ENCODE measurements at places on chromosomes 5 and 9.

GRCh38 chr9:134641990-134642384, 384 bp downstream of the COL5A1 start:
- DNase-seq = no peak

- DNase-seq = peak; percentile 95
Observed at GRCh38 chr9:84371737-84372136, 31.2 kb upstream of the SLC28A3 start.

DNA sequence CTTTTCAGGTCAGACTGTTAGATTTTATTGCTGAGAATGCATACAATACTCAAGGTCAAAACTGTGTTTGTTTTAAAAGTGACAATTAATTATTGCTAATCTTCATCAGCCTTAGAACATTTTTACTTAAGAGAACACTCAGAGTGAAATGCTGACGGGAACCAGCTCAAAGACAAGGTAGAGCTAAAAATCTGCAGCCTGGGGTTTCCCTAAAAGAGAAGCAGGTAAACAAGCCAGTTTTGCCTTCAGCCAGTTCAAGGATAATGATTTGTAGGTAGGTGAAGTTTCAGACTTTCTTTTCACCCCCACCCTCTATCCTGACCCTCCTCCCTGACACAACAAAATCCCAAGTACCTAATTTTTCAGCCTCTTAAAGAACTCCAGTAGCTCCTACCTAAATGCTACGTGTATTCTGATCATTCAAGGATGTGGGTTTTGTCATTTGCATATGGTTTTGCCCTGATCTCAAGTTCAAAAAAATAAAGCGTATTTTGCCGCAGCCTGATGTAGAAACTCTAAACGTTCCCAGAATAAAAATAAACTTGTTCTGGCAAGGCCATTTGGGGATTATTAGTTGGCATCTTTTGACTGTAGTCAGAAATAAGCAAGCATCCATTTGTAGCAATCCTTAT, 407.2 kb downstream of the EFNA5 start:
- DNase-seq = no peak

DNA sequence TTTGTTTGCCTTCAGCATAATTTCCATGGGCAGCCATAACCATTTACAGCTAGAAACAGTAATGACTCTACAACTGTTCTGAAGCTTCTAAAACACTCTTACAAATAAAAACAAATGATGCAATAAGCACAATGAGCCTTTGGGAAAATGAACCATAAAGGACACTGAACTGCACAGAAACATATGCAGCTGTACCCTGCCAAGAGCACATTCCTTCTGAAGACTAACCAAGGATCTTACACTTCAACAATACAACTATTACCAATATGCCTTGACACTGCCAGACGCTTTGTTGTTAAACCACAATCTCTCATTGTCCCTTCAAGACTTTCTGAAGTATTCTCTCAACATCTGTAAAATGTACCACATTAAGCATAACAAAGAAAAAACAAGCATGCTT, 104.2 kb upstream of the HMHB1 start:
- DNase-seq = peak; percentile 69

GRCh38 chr5:133323494-133324457, 272.0 kb downstream of the HSPA4 start:
- no peak for DNase-seq

GRCh38 chr9:12604164-12604821, 88.9 kb upstream of the TYRP1 start:
- DNase-seq = peak; percentile 14

GRCh38 chr9:93288891-93289883, 105.2 kb downstream of the WNK2 start:
- no peak for DNase-seq

GRCh38 chr9:99801775-99802174, 19.9 kb upstream of the NR4A3 start:
- no peak for DNase-seq

- DNase-seq = no peak
Observed at GRCh38 chr9:126411948-126412284, 85.3 kb downstream of the MVB12B start.

GRCh38 chr5:175447571-175447970, 3.6 kb upstream of the DRD1 start:
- no peak for DNase-seq

DNA sequence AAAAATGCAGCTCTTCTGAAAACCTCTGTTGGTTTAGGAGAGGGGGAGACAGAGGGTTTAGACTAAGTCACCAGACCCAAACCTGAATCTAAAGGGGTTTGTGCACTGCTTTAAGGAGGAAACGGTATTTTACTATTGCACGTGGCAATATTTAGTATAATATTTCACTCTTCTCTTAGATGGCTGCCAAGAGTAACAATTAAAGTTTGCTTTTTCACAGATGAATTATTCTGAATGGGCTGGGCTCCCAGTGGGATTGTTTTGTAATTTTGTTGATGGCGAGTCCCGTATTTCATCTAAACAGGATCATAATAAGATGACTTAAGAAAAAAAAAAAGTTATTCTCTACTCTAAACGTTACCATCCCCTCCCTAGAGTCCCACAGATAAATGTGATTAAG, 245.4 kb downstream of the PCSK5 start:
- peak; percentile 18 for DNase-seq

DNA sequence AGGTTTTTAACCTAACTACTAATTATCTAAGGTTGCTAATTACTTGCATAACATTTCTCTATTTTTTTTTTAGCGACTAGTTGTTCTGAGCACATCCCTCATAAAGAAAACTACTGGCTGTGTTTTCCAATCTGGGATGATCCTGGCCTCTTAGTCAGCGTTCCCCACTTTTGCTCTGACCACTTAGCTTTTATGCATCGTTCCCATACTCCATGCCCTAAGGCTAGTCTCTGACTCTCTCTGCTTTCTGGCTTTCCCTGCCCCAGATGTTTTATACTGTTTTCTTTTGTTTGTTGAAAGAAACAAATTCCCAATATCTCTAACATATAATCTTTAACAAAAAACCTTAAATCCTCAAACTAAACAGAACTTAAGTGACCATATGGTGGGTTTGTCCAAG, 217.9 kb downstream of the SPATA31D1 start:
- no peak for DNase-seq

DNA sequence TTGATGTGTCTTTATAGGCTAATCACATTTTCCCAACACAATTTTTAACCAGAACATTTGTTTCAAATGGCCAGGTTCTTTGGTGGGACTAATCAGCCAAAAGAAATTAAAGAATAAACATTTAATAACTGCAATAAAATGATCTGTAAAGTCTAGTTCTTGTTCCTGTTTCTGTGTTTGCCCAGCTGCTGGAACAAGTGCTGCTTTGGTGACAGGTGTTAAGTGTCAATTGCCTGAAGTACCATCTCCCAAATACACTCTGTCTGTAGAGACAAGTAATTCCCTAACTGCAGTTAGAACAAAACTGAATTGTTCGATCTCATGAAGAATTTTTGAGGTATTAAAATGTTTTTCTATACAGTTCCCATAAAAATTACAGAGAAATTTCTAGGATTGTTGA, 402.3 kb upstream of the CHD1 start:
- no peak for DNase-seq

GRCh38 chr5:61298580-61298979, 33.5 kb upstream of the ZSWIM6 start:
- DNase-seq = no peak

DNA sequence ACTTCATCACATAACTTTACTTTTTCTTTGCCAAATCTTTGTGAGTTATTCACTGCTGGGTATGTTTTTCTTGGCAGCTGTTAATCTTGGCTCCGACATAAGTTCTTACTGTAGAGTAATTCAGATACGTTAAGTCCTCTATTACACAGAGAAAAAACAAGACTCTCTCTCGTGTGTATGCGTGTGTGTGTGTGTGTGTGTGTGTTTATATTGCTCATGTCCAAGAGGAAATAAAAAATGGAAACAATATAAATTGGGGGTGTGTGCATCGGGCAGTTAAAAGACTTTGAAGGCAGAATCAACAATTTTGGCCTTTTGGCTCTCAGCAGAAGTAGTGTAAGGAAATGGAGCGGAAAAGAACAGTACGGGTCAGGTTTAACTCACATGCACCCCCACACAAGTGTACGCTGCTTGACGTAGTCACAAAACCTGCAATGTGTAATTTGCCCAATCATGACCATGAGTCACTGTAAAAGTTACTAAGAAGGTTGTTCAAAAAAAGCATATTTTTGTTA, 67.2 kb upstream of the IFNE start:
- DNase-seq = peak; percentile 99

- DNase-seq = peak; percentile 91
Observed at GRCh38 chr5:158943057-158943456, 156.7 kb downstream of the EBF1 start.

- DNase-seq = no peak
Observed at GRCh38 chr5:176660530-176660859, 13.2 kb downstream of the TSPAN17 start.

GRCh38 chr9:132487351-132487791, 77.4 kb downstream of the CFAP77 start:
- no peak for DNase-seq

DNA sequence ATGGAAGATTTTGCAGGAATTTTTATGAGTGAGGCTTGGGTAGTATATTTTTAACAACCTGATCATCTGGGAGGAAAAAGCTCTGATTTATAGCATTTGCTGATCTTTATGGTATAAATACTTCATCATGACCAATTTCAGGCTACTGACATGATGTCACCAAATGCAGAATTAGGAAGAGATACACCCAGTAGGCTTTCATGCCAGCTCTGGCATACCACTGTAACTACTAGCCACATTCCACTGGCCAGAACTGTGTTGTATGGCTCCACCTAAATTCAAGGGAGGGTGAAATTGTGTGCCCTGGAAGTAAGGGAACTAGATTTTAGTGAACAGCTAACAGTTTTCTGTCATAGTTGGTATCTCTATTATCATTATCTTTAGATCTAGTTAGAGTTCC, 17.6 kb downstream of the AP3S1 start:
- DNase-seq = peak; percentile 65

DNA sequence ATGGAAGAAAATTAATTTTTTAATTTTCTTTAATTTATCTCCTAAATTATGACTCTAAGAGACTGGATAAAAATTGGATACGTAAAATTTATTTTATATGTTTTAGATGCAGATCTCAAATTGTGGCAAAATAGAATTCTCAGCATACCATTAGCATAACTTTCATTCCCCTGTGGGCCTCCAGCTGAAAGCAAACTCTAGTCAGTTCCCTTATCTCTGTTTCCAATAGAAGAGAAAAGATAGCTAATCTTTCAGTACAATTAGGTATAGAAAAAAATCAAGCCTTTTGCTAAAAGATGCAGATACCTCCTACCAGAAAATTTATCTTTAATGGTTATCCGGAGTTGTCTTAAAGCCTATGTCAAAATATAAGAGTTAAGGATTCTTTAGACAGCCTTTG, 1530.6 kb downstream of the EFNA5 start:
- DNase-seq = peak; percentile 51

- DNase-seq = peak; percentile 1
Observed at GRCh38 chr5:175059687-175060211, 335.4 kb downstream of the MSX2 start.

- peak; percentile 51 for DNase-seq
Observed at GRCh38 chr5:38724301-38725030, 121.3 kb upstream of the OSMR start.

GRCh38 chr5:61811052-61811451, 479.0 kb downstream of the ZSWIM6 start:
- no peak for DNase-seq

DNA sequence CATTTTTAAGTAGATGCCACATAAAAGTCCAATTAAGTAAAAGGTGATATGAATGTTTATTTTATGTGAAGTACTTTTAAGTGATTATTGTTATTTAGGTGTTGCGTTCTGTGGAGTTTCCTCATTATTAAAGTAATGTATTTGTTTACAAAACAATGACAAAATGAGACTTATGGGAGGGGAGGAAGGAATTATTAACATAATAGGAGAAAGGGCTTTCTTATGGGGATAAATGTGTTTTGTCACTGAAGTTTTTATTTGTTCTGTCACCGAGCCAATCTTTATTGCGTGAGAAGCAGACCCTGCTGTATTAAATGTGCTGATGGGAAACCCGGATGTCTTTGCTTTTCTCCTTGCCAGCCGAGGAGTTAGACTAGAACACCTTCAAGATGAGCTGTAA, 44.5 kb downstream of the TRIO start:
- DNase-seq = no peak

DNA sequence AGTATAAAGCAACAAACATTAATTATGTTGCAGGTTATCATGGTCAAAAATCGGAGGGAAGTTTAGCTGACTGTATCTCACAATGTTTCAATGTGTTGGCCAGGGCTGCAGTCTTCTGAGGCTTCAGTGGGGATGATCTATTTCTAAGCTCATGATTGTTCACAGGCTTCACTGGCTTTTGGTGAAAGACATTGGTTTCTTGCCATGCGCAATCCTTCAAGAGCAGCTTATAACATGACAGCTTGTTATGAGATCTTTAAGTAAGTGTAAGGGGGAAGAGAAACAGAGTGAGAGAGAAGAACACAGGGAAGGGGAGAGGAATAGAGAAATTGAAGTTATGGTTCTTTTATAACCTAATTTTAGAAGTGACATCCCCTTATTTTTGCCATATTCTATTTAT, 385.9 kb upstream of the CHD1 start:
- no peak for DNase-seq

DNA sequence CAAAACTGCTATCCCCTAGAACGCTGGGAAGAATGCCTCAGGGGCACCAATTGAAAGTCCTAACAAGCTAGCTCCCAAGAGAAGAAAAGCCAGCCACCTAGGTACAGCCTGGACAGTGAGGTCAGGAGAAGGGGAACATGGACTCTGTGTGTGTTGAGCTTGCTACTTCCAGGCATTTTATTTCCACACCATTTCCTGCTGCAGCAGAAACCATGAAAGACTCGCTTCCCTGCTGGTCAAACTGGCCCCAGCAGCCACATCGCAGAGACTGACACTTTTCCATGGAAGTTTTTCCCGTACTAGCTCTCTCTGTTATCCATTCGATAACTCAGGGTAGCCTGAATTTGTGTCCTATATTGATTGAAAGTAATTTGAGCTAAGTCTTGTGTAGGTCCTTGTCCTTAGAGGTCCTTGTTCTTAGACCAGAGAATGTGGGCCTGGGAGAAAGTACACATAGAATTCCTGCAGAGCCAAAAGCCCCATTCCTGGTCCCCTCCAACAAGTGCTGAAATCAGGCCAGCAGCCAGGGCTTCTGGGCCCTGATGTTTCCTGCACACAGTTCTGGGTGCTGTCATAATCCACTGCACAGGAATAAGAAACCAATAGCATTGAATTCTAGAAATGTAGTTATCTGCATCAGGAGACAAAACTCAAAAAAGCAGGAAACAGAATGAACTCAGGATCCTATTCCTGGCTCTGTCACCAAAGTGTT, 96.6 kb downstream of the BRINP1 start:
- no peak for DNase-seq

DNA sequence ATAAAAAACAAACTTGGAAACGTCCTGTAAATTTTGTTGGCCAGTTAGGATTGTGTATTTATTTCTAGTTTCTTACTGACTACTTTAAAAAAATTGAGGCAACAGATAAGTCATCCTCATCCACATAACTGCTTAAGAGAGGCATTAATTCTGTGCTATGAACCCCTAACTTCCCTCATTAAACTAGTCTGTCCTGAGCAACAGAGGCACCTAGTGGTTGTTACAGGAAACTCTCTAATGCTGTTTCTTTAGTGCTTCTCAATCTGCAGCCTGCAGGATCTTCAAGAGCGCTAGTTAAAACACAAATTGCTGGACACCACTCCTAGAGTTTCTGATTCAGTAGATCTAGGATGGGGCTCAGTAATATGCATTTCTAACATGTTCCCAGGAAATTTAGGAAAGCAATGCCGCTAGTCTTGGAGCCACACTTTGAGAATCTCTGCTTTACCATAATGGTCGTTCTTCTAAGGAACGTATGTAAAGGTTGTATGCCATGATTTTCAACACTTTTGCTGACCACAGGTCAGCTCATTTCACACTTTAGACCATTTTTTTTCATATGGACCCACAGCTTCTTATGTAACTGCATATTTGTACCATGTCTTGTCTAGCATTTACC, 410.1 kb upstream of the SMARCA2 start:
- peak; percentile 12 for DNase-seq
